ENCODE measurements at places on chromosomes 1 and 21.

GRCh38 chr1:230328342-230329015 is 97.7 kb downstream of the PGBD5 start:
- DNase-seq: no peak

DNA sequence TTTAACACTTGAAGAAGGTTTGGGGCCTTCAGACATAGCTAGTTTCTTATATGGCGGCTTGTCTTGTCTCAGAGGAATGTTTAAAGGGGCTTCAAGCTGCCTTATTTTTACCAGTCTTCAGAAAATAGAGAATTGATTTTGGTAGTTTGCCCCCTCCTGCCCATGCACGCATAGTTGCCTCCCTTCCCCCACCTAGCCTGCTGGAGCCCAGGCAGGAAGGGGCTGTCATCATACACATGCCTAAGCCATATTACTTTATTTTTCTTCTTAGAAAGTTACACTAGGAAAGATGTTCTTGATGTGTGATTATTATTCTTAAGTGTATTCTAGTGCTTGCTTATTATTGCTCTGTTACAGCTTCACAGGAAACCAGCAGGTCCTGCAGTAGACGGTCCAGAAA is 18.3 kb downstream of the PBX1 start:
- DNase-seq: no peak

- no peak for DNase-seq
Measured at GRCh38 chr1:10900251-10900651, 103.8 kb upstream of the CASZ1 start.

DNA sequence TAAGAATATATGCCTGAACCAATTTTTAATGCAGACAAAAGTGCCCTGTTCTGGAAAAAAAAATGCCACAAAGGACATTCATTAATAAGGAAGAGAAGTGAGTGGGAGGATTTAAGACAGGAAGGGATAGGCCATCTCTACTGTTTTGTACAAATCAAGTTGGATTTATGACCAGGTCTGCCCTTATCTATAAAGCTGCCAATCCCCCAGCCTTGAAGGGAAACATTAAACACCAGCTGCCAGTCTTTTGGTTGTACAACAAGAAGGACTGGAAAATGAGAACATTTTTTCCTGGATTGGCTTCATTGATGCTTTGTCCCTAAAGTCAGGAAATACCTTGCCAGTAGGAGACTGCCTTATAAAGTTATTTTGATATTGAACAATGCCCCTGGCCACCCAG is 444.0 kb downstream of the NPHP4 start:
- no peak for DNase-seq

DNA sequence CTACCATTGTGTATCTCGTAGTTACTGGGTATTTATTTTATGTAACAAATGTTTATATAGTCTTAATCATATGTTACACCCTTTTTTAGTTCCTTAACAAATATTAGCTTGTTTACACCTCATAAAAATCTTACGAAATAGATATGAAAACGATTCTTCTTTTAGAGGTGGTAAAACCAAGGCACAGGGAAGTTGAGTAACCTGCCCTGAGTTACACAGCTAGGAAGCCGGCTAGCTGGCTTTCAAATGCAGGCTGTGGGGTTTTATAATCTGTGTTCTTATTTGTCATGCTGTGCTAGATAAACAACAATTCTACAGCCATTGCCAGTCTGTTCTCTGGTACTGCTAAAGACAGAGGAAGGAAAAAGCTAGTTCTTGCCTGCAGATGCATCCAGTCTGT is 109.6 kb downstream of the NOS1AP start:
- DNase-seq: no peak

DNA sequence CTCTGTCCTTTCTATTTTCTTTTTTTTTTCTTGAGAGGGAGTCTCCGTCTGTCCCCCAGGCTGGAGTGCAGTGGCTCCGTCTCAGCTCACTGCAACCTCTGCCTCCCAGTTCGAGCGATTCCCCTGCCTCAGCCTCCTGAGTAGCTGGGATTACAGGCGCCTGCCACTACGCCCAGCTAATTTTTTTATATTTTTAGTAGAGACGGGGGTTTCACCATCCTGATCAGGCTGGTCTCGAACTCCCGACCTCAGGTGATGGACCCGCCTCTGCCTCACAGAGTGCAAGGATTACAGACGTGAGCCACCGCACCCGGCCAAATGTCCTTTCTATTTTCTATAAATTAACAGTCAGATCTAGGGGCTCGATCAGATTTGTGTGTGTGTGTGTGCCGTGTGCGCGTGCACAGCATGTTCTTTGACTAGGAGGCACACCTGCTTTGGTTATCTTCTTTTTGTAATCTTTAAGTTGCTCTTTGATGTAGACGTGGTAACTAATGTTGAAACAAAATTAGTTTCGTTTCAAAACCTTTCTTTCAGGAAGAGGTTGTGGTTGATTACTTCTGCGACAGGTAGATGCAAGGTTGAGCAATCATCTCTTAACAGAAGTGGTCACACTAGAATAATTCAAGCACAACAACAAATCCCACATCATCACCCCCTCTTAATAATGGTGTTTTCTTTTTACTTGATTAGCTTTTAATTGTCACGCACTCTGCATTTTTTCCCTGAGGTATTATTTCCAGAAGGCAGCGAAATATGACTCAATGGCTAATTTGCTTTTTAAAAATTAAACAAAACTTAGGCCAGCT is 779 bp upstream of the DEGS1 start:
- DNase-seq: peak; percentile 28

DNA sequence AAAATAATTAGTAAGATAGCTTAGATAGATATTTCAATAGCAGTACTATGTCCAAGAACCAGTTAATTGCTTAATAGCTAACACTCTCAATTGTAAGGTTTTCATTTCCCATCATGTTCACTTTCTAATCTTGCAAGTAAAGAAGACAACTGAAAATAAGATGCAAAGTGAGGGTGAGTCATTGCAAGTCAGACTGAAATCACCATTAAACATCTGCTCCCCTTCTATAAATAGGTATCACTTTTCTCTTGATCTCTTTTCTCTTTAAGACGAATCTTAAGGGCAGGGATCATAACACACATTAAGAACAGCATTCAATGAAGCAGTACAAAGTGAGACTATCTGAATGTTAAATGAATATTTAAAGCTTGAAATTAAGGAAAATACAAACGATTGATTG is 40.4 kb downstream of the UBR4 start:
- no peak for DNase-seq

DNA sequence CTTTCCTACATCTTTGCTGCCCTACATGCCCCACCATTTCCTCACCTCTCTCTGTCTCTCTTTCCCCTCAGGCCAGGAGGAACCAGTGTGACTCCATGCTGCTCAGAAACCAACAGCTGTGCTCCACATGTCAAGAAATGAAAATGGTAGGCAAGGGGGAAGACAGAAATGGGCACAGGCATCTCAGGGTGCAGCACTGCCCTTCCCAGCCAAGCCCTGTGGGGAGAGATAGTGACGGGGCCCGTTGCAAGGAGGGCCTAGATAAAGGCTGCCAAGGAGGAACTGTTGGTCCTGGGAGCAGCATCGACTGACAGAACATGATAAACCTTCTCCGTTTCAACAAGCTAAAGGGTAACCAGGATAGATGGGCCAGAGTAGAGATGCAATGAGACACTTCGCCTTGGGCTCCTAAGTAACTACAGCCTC is 12.5 kb upstream of the PIGC start:
- no peak for DNase-seq

DNA sequence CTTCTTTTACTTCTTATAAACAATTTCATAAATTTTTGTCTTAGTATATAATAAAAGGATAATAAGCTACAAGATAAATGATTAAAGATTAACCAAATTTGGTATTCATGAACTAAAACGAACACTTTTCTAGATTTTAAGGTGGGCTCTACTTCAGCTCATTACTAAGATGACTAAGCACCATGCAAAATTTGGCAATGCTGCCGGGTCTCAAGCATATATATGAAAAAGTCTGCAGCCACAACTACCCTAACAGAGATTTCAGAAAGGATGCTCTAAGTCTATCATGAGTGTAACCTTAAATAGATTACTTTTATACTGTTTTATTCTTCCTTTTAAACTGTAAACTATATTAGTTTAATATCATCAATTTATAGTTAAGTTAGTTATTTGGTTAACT is 47.8 kb downstream of the BRWD1 start:
- no peak for DNase-seq

DNA sequence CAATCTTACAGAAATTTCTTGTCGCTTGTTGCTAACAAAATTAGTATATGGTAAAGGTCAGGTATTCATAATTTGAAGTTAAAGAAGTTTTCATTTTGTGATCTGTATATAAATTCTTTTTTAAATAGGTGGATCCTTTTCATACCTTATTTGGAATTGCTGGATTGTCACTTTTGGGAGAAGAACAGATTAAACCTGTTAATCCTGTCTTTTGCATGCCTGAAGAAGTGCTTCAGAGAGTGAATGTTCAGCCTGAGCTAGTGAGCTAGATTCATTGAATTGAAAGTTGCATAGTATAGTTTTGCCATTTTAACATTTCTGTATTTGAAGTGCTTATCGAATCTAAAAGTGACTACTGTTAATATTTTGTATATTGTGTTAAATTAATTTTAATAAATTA is 2.3 kb upstream of the MSH4 start:
- no peak for DNase-seq

DNA sequence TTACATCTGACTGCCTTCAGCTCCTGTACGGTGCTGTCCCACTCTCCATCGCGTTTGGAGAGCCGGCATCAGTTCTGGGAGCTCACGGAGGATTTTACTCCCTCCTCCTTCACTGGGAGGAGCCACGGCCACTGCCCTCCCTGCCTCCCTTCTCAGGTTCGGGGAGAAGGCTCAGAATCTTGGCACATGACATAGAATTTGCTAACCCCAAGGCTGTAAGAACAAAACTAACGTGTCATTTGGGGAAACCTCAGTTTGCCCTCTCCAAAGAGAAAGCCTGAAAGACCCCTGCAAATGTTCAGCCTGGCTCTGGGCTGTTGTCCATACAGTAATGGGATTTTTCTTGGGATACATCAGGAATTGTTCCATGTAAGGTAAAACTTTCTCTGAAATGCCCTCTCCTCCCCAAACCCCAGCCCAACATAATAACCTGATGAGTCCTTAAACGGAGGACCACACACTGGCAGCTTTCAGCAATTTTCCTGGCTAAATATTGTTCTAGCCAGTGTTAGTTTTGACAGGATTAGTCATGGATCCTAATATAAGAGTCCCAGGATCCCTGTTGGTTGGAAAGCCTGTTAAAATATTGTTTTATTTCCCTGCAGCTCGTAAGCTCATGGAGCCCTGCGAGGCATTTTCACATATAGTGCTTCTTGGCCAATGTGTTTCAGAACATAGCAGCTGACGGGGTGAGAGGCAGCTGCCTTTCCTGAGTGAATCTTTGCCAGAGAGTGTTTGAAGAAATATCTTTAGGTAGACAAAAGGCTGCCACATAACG is 98.8 kb downstream of the RHOU start:
- no peak for DNase-seq

GRCh38 chr1:42142894-42143675 is 10.1 kb upstream of the GUCA2B start:
- no peak for DNase-seq

GRCh38 chr1:51575406-51576084 is 41.3 kb upstream of the OSBPL9 start:
- no peak for DNase-seq

- no peak for DNase-seq
Measured at GRCh38 chr1:28208818-28209441, 23.9 kb downstream of the DNAJC8 start.

GRCh38 chr1:8174807-8175206 is 143.1 kb upstream of the SLC45A1 start:
- no peak for DNase-seq

DNA sequence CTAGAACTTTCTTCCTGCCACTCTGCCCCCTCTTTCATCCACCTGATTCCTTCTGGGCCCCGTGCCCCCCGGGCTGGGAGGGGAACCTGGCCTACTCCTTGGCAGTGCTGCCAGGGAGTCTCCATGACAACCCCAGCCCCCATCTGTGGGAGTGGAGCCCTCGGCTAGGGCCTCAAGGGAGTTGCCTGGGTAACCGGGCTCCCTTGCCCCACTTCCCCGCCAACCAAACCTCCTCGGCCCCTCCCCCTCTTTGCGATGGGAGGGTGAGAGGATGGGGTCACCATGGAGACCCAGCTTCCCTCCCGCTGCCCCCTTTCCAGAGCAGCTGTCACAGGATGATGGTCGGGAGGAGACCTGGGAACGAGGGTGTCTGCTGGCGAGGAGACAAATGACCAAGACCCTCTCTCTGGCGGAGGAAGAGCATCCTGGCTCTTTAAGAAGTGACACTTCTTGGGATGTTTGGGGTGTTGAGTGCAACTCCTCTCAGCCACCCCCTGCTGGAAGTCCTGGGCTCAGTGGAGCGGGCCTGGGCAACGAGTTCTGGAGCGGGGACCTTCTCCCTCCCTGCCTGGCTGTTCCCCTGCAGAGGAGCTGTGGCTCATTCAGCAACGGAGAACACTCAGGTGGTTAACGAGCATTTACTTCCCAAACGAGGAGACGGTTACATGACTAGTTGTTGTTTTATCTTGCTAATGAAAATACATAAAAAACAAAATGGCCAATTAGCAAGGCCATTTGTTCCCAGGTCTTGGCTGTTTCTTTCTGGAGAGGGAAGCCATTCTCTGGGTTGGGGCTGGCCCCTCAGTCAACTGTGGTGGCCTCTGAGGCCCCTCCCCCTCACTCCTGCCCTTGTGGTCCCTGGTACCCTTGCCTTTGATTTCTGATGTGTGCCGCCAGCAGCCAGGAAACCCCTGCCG is 82.8 kb downstream of the UBIAD1 start:
- DNase-seq: no peak

GRCh38 chr21:42356650-42357049 is 5.9 kb upstream of the TFF2 start:
- DNase-seq: no peak

- no peak for DNase-seq
Measured at GRCh38 chr1:86852289-86852688, 61.6 kb downstream of the SELENOF start.

DNA sequence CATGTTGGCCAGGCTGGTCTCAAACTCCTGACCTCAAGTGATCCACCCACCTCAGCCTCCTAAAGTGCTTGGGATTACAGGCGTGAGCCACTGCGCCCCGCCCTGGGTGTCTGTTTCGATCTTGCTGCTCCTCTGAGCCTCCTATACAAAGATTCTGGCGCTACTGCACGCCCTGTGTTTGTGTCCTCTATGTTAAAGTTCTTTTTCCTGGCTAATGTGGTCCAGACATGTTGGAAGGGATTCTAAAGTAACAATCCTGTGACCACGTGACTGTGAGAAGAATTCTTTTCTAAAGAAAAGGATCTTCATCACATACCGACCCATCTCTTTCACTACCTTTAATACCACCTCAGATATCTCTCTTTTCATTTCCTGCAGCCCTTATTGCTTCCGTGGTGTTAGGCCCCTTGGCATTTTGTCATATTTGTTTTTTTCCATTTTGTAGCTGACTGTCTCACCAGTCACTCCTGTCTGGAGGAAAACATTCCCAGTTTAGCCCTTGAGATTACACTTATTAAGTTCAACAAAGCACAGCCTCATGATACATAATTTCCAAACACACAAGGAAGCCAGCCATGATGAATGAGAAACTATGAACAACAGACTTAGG is 27.2 kb upstream of the ENO1 start:
- DNase-seq: no peak
